CD8-positive, alpha-beta T cell (primary cell): ENCODE measurements at places on chromosomes 2 and 18. TPM values are rescaled to one million over a fixed set of nuclear protein-coding genes. Genes with fewer than 3 reads are reported as not detected.

The TUBA4B gene
- not detected for total RNA-seq

The OSR1 gene
- total RNA-seq: not detected

The AGAP1 gene
- total RNA-seq: 5.1 TPM

The ACVR1C gene
- total RNA-seq: 2.3 TPM

The SLC5A6 gene
- 410 TPM for total RNA-seq

The CDK5R2 gene
- total RNA-seq: not detected

The RNF103 gene
- total RNA-seq: 118 TPM

The CPO gene
- not detected for total RNA-seq

The KCNK3 gene
- total RNA-seq: not detected

The TTR gene
- total RNA-seq: not detected

The NT5C1B gene
- not detected for total RNA-seq

The AKAIN1 gene
- total RNA-seq: not detected

The ALK gene
- not detected for total RNA-seq
